ENCODE measurements at places on chromosomes 5 and 9.

DNA sequence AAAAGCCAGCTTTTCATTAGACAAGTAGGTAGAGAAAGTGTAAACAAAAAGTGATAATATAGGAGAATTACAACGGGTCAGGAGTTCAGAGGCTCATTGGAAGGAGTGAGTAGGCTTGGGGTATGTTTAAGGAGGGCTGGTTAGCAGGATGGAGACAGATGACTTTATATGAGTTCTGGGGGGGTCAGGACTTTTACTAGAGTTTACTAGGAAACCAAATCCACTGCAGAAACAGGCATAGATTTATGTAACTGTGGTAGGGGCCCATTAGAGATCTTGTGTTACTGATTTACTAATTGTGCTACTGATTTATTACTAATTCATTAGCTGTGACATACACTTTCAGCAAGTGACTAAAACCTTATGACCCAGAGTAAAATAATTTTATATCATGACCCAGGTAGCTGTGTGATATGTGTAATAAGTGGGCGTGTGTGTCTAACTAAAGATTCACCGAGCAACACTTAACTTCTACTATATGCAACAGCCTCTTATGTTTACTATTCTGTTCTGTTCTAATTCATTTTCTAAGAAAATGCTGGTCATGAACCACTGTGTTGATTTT lies 73.5 kb downstream of the IQGAP2 start:
- no peak for DNase-seq

GRCh38 chr5:74587300-74587699 lies 53.2 kb downstream of the ENC1 start:
- no peak for DNase-seq

DNA sequence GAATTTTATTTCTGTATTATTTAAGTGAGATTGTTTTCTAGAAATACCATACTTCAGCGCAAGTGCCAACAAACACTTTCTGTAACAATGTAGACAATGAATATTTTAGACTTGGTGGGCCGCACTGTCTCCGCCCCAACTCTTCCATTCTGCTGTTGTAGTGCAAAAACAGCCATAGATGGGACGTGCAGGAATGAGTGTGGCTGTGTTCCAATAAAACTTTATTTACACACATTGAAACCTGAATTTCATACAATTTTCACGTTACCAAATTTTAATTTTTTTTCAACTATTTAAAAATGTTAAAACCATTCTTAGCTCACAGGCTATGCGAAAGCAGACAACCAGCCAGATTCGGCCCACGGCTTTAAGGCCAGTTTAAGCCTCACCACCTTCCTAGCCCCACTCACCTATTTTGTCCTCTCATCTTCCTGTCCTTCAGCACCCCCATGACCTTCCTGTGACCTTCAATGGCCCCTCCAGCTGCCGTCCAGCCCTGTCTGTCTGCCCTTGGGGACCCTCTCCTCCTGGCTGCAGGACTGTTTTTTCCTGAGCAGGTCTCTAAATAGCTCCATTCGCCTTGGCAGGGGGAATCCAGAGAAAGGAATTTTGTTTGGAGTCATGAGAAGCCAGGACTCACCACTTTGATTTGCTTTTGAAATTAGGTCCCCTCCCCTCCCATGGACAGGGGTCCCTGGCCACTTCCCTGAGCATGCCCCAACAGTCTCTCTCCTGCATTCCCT lies 11.2 kb upstream of the ANXA6 start:
- DNase-seq = no peak

DNA sequence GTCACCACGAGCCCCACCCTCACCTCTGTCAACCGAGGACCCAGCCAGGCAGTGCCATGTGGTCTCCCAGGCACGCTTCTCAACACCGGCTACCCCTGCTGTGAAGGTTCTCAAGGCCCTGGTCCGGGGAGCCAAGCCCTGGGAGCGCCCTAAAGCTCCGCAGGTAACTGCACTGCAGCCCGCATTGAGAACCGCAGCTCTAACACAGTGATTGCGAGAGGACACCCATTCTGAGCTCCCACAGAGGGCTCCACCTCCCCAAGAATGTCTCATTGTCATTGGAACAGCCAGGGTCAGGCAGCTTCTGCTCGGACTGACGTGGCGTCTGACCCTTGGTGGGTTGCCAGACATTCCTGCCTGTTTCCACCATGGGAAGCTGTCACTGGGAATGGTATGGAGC lies 88.3 kb downstream of the ANKRD33B start:
- DNase-seq = no peak

- no peak for DNase-seq
These were observed 31.8 kb downstream of the DMRT3 start for GRCh38 chr9:1008216-1008615.
